Stimulated activated CD8-positive, alpha-beta memory T cell treated with anti-CD3 and anti-CD28 coated beads, Interleukin-7, amount 100 ng/mL, for 1 hour (primary cell): ENCODE measurements at places on chromosomes 7 and 10.

DNA sequence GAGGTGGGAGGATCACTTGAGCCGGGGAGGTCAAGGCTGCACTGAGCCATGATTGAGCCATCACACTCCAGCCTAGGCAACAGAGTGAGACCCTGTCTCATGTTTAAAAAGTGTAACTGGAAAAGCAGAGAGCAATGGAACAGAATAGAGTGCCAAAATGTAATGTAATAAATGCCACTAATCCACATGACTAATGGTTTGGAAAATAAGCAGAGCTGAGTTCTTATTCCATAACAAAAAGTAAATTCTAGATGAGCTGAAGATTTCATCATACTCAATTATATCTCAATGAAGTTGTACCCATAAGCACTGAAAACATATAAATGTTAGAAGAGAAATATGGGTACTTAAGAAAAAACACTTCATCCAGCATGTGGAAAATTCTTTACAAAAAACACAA is 132.6 kb downstream of the USP6NL start:
- DNase-seq = no peak

DNA sequence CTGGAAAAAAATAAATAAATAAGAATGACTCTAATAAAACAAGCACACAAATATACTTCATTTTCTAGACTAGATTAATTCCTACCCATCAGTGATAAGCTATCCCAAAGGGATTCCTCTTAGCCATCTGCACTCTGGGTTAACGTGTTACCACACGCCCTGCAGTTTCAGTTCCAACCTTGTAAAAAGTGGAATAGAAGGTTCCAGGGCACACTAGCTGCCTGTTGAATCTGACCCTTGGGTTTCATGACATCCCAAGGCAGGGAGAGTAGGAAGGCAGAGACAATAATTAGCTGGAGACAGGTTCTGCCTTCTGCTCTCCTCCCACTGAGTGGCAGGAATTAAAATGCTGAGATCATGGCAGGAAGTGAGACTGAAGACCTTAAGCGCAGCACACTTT is 33.5 kb downstream of the SLC37A3 start:
- no peak for DNase-seq

GRCh38 chr10:59176241-59177030 is at the start of gene PHYHIPL:
PHYHIPL (plus strand) TSS chr10:59176643; CDS start chr10:59176854, 211 bp downstream.
- no peak for DNase-seq

DNA sequence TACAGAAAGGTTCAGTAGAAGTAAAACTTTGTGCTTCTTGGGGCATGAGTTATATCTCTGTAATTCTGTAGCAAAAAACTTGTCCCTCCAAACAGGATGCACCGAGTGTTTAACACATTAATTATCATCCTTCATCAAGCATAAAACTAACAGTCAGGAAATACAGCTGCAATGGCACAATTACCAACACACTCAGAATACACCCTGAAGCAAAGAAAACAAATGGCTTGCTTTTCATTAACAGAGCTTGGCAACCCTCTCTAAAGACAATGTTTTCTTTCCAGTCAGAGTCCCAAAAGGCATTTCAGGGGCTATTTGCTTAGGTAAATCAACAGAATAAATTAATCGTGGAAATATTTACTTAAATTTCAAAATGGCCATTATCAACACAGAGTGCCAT is 107.7 kb downstream of the ICA1 start:
- DNase-seq = no peak

DNA sequence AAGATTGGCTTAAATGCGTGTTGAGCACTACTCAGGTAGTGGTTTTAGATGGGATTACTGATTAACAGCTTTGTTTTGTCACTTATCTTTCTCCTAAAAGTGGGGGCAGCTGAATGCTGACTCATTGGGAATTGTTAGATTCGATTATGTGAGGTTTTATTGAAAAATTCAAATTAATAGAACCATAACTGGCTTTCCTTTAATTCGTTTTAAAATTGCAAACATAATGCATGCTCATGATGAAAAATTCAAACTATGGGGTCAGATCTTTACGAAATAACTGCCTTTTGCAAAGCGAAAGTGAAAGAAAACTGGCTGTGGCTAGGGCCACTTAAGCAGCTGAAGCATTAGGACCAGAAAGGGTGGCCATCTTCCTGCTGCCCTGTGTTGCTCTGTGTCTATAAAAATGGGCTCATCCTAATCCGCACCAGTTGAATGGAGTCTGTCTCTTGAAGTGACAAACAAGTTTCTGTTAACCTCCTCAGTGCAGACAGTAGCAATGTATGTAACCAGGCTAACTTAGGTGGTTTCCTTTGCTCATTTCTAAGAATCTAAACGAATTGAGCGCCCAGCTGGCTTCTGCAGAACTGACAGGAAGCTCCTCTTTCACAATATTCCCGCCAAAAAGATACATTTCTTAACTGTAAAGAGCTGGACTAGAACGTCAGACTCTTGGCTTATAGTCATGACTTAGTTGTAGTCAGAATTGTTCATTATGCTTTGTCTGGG is 27.8 kb downstream of the DENND10 start:
- DNase-seq = no peak

DNA sequence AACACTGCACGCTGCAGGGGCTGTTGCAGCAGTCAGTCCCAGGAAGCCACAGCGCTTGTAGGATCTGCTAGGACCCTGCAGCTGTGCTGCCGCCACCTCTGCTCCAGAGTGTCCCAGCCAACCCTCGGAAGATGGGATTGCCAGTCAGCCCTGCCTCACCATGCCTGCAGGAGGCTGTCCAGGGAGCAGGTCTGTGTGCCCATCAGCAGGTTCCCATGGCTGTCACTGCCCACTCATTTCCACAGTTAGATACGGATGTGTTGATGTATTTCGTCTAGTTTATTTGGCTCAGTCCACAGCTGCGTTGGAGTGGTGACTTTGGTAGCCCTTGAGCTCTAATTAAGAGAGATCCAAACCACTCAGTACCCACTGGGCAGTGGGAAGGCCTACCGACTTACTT is 35.7 kb downstream of the SHH start:
- DNase-seq = no peak

- DNase-seq = no peak
Observed at GRCh38 chr10:29208845-29209244, 80.0 kb upstream of the LYZL1 start.
